Stimulated activated CD4-positive, alpha-beta T cell treated with anti-CD3 and anti-CD28 coated beads, TNF-alpha, amount 100 ng/mL, for 24 hours (primary cell): ENCODE measurements at places on chromosomes 6 and 20.

GRCh38 chr6:106882601-106883518, 91.7 kb downstream of the CD24 start:
- DNase-seq, result no peak

DNA sequence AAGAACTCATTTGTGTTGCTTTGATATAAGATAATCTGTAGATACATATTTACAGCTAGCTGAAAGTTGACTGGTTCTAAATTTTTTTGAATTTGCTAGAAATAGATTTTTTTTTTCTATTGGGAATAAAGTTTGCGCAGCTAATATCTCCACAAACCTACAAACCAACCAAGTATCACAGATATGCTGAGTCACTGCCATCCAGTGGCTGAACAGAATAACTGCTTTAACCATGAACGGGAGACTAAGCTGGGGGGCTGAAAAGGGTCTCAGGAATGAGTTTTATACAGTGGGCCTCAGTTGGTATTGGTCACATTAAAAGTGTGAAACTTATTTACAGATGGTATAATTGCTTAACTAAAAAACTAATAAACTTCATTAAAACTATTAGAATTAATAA, 326.7 kb upstream of the CNR1 start:
- no peak for DNase-seq

DNA sequence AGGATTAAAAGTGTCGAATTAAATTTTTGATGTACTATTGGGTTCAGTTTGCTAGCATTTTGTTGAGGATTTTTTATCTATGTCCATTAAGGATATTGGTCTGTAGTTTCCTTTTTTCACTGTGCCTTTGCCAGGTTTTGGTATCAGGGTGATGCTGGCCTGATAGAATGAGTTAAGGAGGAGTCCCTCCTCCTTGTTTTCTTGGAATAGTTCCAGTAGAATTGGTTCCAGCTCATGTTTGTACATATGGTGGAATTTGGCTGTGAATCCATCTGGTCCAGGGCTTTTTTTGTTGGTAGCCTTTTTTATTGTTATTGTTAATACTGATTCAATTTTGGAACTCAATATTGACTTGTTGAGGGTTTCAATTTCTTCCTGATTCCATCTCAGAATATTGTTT, 141.8 kb downstream of the SIM1 start:
- DNase-seq, result no peak

GRCh38 chr6:90285042-90285481, 11.6 kb downstream of the BACH2 start:
- no peak for DNase-seq

DNA sequence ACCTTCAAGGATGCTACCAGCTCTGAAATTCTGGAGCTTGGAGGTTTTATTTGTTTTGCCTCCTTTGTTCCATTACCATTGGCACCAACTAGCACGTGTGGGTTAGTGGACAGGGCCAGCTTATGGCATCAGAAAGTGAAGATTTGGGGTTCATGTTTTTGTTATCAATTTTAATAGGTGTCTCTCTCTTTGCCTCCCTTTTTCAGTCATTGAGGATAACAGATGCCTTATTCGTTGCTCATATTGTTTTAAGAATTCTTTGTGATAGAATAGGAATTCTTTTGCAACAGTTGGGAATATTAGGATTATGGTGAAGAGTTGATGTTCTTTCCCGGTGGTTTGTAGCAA, 22.9 kb downstream of the TMC2 start:
- DNase-seq, result no peak

DNA sequence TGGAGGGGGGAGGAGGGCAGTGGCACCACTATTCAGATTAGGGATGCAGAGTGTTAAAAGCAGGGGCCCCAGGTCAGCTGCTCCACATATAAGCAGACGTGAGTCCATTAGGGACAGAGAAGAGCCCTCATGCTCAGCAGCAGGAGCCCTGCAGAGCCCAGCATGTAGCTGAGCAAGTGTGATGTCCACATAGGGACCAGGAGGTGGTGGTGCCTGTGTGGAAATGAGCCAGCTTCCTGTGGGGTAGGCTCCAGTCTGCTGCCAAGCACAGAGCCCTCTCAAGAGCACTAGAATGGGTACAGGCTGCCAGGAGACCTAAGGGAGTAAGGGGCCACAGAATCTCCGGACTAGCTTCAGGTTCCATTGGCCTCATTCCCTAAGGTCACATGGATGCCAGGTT, 57.9 kb upstream of the MLN start:
- DNase-seq, result no peak

- DNase-seq, result no peak
These were observed 47.1 kb downstream of the IGF2R start for GRCh38 chr6:160015778-160016684.

DNA sequence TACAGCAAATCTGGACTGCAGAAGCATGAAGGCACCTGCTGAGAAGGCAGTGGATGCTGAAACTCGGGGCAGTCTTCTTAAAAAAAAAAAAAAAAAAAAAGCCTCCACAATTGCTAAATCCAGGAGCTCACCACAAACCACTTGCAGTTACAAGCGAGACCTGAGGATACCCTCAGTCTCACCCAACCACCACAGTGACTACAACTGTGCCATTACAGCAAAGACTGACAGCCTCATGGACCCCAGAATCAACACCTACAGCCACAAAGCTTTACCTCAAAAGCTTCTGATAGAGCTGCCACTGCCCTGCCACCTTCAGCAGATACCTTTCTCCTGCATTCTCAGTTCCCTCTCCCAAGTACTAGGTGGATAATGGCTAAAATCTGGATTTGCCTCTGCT, 9.0 kb downstream of the COL21A1 start:
- no peak for DNase-seq
